Activated CD4-positive, alpha-beta T cell treated with anti-CD3 and anti-CD28 coated beads, Interleukin-2, Interleukin-6, amounts not matched to agents 100 ng/mL and 50 ng/mL, durations not matched to agents 16 hours and 8 hours (primary cell): ENCODE measurements at places on chromosomes 4 and X.

- DNase-seq, result no peak
Measured at GRCh38 chr4:52943677-52944076, 81.6 kb downstream of the RASL11B start.

DNA sequence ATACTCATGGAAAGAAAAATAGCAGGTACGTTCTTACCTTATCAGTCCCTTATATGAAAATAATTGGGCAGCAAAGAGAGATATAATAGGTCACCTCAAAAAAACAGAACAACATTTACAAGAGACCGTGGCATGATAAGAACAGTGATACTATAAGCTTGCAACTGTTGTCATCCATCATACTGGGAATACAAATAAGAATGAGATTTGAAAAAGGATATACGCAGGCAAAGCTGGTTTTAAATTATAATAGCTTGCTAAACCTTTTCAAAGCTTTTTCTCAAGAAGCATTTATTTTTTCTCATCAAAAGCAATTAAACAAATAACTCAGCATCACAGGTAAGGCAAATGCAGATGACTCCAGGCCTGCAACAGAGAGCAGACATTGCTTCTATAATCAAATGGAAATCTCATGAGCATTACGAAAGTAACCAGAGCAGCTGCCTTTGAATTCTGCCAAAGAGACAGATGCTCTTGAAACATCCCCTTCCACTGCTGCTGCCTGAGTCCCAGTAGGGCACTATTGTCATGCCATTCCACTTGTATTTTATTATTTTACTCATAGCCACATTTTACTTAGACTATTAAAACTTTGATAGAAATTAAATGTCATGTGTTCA is 620.6 kb upstream of the GNPDA2 start:
- no peak for DNase-seq

GRCh38 chrX:135512508-135513129 is 7.8 kb upstream of the INTS6L start:
- DNase-seq, result no peak

DNA sequence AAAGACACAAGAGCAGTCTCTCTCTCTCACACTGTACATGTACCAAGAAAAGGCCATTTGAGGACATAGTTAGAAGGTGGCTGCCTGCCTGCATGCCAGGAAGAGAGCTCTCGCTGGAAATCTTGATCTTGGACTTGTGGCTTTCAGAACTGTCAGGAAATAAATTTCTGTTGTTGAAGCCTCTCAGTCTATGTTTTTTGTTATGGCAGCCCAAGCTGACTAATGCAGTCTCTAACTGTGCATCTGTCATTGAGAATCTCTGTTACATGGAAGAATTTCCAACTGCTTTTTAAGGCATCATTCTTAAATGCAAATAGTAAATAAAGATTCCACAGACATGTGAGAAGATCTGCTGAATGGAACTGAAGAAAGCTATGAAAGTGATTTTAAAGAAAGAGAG is 198.3 kb downstream of the PCDH10 start:
- DNase-seq, result no peak

DNA sequence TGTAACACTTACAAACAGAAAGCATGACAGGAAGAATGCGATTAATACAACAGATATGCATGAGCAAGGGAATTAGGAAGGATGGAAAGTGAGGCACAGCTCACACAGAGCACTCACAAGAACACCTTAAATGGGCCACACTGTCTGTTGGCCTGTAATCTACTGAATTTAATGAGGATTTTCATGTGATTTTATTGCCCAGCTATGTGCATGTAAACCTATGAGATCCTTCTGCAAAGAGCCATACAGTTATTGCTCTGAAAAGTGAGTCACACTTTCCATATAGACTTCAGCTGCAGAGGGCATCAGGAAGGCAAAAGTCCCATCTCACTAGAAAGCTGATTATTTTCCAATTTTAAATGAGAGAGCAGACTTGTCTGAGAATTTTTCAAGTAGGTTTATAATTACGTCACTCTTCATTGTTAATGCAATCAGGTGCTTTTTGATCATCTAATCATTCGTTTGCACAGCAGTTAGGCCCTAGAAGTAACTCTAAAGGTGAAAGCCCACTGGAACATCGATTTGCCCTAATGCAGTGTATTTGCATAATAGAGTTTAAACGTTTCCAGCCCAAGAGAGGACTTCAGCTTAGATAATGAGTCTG is 832.7 kb upstream of the INTU start:
- no peak for DNase-seq

DNA sequence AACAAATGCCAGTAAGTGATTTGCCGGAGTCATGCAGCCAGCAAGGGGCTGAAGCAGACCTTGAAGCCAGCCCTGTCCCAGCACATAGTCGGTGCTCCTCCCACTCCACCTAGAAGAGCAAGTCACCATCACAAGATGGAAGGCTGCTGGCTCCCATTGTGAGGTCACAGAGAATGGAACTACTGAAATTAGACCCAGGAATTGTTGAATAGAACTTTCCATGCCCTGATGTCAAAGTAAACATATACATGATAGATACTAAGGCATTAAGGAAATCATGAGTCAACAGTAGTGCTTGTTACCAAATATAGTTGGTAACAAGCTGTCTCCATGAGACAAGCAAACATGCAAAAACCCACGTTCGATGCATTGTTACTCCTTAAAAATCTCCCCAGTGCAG is 177.1 kb upstream of the MID1 start:
- no peak for DNase-seq

DNA sequence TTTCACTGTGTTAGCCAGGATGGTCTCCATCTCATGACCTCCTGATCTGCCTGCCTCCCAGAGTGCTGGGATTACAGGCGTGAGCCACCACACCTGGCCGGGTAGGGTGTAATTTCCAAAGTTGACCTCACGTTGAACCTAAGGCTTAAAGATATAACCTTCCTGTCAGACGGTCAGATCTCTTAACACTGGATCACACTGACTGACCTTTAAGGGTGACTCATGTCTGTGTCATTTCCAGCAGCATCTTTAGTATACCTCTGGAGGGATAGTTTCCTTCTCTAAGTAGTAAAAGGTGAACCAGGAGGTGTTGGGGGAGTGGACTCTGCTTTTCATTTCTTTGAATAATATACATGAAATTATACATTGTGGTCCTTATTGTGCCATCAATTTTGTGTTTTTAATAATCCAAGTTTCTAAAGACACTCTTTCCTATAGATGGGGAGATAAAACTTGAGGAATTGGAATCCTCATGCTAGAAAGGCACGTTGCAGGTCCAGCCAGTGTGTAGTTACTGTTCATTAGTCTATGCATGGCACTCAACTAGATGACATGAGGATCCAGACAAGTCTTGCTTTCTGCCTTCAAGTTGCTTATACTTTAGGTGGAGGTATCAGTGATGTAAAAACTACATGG is 45.7 kb downstream of the ARHGAP10 start:
- DNase-seq, result no peak

GRCh38 chr4:99712099-99712498 is 54.5 kb upstream of the C4orf54 start:
- no peak for DNase-seq

DNA sequence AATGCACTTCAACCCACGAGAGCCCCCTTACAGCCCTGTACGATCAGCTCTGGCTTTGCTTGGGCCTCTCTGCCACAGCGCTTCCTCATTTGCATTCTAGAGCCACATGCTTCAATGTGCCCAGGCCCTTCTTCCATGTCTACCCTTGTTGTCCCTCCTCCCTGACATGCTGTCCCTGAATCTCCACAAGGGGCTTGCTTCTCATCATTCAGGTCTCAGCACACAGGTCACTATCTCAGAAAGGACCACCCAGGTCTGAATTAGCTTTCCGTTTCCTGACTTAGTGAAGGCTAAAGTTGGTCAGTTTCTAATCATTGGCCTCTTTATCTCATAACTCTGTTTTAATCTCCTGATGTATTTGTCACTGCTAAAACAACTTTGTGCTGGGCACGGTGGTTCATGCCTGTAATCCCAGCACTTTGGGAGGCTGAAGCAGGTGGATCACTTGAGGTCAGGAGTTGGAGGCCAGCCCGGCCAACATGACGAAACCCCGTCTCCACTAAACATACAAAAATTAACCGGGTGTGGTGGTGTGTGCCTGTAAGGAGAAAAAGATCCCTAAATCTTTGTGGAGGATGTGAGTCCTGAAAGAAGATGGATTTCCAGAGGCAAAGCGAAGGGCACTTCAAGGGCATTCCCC is 17.9 kb upstream of the SLC34A2 start:
- DNase-seq, result no peak

DNA sequence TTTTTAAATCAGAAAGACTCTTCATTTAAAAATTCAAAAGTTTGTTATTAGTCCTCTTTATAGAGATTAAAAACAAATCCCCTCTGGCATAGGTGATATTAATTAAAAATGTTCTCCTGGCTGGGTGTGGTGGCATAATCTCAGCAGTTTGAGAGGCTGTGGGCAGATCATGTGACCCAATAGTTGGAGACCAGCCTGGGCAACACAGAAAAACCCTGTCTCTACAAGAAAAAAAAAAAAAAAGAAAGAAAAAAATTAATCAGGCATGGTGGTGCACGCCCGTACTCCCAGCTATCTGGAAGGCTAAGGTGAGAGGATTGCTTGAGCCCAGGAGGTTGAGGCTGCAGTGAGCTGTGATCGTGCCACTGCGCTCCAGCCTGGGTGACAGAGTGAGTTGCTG is 38.9 kb downstream of the RASGEF1B start:
- DNase-seq, result no peak

- DNase-seq, result no peak
Measured at GRCh38 chr4:176268963-176269362, at the start of gene ASB5. ASB5 (minus strand) TSS chr4:176269222; CDS start chr4:176269108, 114 bp downstream.

GRCh38 chr4:15963576-15963975 is 601 bp upstream of the FGFBP2 start:
- peak; percentile 32 for DNase-seq

DNA sequence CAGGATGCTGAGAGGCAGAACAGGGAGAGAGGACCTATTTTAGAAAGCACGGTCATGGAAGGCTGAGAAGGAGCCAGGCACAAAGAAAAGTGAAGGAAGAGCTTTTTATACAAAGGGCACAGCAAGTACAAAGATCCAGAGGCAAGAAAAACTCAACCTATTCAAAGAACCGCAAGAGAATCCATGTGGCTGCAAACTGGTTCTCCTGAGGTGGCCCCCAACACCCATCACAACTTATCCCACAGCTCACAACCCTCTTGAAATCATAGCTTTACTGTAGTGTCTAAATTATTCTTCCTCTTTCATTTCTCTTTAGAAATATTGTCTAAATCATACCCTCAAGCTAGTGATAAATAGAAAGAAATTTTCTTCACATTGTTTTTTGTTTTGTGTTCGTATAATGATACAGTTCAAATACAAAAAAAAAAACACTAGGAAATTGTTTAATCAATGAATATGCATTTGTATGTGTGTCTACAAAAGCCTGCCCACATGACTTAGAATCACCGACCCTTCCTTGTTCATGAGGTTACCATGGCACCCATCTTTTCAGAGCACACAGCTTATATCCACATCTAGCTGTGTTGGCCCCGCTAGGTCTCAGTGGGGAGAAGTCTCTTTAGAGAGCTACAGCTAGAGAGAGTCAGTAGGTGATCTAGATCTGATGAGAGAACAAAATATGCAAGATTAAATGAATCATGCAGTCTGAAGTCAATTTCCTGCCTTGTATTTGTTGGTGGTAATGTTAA is 126.9 kb upstream of the DCLK2 start:
- DNase-seq, result no peak

- no peak for DNase-seq
Measured at GRCh38 chrX:154441984-154442707, 1.8 kb upstream of the FAM50A start.

DNA sequence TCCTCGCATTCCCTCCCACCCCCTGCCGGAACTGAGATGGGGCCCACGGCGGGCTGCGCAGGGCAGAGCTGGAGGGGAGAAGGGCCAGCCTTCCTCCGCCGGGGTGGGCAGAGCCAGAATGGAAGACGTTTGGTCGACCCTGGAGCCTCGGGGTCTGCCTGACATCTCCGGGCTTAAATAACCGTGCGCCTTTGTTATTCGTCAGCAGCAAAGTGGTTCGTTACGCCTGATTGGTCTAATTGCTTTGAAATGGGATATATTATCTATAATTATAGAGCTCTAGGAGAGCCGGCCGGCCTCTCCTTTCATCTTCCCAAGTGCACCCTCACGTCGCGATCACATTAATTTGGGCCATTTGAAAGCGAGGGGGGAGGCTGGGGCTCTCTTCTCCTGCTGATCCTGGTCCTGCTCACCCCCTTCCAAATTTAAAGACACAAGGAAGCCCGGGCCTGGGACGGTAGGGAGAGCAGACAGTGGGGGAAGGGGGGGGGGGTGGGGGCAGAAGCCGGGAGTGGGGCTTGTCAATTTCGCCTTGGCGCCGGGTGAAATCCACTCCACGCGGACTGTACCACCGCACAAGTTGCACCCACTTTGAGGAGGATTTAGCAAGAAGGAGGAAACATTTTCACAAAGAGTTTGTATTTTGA is 4.7 kb upstream of the MSX1 start:
- no peak for DNase-seq

DNA sequence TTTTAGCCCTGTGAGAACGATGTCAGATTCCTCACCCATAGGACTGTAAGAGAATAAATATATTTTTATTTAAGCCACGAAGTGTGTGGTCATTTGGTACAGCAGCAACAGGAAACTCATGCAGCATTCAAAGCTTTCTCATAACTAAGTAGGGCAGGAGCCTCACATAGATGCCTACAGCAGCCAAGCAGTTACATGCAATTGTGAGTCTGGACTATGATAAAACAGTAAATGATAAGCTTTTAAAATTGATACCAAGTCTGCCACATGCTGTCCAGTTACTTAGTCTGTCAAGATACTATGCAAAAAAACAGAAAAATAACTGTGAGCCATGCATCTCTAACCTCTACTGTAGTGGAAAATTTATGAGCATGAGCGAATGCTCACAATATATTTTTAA is 359.6 kb downstream of the HS3ST1 start:
- no peak for DNase-seq

- no peak for DNase-seq
Measured at GRCh38 chr4:110188113-110188512, 10.3 kb downstream of the ELOVL6 start.

DNA sequence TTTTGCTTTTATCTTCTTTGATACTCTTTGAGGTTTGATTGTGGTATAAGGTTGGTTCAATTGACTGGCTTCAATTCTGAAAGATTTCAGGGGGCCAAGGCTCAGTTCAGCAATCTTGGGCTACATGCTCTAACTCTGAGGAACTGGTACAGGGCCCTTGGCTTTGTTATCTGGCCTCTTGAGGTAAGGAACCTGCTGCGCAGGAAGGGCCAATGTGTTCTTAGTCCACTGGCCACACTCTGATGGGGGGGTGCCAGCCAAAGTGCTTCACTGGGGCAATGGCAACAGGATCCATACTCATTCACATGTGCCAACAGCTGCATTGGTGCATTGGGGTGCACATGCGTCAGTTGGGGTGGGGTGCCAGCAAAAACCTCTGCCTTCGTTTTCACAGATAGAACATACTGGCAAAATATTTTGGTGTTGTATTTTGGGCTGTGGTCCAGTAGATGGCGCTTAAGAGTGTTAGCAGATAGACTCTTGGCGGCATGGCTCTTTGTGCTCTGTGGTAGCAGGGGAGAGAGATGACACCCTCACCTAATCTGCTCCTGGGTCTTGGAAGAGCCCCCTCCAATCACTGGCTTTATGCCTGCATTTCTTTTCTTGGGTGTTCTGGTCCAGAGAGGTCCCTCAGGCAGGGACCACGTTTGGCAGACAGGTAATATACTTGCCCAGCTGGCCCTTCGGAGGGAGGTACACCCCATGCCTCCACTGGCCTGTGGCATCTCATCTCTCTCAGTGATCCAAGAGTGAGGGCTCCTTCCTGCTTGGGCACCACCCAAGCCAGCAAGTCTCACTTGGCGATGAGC is 42.9 kb downstream of the NDST3 start:
- peak; percentile 39 for DNase-seq
